Stimulated activated CD8-positive, alpha-beta memory T cell treated with anti-CD3 and anti-CD28 coated beads, Interleukin-4, amount 100 ng/mL, for 1 hour (primary cell): ENCODE measurements at places on chromosomes 5 and 9.

- DNase-seq, result no peak
Observed at GRCh38 chr5:37906416-37906815, 66.6 kb upstream of the GDNF start.

DNA sequence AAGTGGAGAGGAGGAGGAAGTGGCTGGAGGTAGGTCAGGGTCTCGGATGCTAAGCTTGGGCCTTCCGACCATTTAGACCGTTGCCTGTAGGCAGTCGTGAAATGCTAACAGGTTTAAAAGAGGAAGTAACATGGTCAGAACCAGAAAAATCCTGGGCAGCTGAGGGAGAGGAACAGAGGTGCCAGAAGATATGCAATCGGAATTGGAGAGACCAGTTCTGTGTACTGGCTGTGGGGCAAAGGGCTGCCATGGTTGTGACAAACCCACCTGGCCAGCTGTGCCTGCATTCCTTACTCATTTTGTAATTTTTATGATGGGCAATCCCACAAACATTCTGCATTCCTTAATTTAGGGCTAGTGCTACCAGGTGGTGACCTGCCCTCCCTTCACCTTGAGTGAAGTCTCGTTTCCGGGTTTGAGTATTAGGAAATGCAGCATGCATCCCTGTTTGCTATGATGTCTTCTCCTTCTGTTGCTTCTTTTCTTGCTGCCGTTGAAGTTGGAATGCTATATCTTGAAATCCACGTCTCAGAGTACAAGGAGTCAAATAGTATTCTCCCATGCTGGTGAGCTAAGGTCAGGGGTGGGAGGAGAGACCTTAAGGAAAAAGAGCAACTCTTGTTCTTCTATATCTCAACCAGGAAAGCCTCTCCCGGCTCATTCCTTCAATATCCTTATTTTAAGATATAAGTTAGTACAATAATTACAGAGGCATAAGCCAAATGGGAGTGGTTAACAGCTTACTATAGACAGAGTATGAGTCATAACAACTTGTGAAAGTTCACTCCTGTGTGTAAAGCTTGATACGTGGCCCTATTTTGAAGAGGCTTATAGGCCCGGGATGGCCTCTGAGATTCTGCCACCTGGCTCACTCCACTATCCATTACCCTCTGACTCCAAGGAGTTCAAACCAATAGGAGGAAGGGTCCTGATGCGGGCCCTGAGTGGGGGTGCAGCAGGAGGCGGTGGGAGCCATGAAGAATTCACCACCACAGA is 37.0 kb downstream of the B4GALT1 start:
- no peak for DNase-seq

DNA sequence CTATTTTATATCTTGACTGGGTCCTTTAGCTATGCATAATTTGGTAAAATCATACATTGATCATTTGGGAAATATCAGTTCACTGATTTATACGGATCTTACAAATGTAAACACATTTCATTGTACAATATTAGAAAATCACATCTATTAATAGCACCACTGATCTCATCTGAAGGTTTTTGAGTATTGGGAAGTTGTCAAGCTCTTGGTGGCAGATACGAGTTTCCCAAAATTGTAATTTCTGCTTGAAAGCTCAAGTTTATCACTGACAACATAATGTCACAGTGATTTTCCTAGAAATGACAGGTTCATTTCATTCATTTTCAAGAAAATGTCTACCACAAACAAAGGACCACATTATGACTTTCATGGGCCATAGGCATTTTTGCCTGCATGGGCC is 3.0 kb upstream of the MACROH2A1 start:
- no peak for DNase-seq

DNA sequence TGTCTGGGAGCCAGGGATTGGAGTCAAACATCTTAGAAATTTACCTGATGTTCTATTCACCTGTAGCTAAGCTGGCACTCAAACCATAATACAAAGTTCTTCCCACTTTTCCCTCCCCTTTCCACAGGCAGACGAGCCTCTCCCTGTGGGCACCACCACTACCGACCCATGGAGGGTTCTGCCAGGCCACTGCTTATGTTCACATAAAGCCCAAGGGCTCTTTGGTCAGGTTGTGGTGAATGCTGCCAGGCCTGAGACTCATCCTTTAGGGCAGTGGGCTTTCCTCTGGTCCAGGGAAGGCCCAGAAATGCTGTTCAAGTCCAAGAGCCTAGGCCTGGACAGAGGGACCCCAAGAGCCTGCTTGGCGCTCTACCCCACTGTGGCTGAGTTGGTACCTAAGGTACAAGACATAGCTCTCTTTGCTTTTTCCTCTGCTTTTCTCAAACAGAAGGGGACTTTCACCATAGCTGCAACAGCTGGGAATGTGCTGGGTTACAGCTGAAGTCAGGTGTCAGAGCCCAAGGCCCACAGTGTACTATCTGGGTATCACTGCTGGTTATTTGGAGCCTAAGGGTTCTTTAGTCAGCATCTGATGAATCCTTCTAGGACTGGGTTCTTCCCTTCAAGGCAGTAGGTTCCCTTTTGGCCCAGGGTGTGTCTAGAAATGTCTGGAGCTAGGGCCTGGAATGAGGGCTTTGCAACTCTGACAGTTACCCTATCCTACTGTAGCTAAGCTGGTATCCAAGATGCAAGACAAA is 620.1 kb downstream of the TLE1 start:
- DNase-seq, result no peak

GRCh38 chr5:68680366-68680765 is 413.4 kb upstream of the SLC30A5 start:
- no peak for DNase-seq

- no peak for DNase-seq
Observed at GRCh38 chr9:122096620-122097415, 3.7 kb upstream of the TTLL11 start.

DNA sequence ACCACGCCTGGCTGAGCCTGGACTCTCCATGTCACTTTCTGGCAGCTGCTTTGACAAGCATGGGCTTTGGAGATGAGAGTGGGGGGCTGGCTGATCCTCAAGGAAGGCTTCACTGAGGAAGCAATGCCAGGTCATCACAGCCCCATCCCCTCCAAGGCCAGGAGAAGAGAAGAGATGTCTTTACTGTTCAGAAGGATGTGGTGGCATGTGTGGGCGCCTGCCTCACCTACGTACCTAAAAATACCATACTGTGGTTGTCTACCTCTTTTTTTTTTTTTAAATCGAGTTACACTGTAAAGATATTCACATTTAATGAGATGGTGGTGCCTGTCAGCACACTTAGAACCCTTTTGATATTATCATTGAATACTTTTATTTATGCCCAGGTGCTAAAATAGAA is 26.4 kb upstream of the CTNNA1 start:
- DNase-seq, result no peak

DNA sequence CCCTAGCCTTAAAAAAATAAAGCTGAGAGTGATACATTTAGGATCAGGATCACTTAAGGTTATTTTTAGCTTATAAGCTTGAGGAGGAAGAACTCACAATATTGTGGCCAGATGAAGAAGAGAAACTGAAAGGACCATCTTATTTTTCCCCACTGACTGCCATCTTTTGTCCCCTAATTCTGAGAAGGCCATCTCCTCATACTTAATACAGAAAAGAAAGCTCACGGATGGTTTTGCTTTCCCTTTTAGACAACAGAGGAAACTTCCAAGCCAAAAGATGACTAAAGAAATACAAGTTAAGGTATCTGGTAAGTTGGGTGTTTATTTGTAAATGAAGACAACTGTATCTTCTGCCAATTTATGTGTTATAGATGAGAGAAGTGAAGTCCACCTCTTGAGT is 36.4 kb downstream of the ERAP1 start:
- DNase-seq, result no peak

GRCh38 chr9:82375041-82375440 is 386.5 kb downstream of the SPATA31D1 start:
- DNase-seq, result no peak

DNA sequence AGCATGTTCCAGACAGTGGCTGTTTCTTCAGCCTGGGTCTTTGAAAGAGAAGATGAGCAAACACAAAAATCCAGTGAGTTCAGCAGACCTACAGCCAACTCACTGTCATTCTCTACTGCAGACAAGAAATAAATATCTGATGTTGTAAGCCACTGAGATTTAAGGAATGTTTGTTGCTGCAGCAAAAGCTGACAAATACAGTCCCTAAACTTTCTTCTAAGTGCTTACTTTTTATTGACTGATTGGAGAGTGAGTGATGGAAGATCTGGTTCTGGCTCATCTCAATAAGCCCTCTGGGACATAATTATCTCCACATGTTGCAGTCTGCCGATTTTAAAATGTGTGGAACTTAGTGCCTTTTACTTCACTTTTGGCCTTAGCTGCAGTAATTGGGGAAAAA is 69.9 kb upstream of the LMNB1 start:
- DNase-seq, result no peak

DNA sequence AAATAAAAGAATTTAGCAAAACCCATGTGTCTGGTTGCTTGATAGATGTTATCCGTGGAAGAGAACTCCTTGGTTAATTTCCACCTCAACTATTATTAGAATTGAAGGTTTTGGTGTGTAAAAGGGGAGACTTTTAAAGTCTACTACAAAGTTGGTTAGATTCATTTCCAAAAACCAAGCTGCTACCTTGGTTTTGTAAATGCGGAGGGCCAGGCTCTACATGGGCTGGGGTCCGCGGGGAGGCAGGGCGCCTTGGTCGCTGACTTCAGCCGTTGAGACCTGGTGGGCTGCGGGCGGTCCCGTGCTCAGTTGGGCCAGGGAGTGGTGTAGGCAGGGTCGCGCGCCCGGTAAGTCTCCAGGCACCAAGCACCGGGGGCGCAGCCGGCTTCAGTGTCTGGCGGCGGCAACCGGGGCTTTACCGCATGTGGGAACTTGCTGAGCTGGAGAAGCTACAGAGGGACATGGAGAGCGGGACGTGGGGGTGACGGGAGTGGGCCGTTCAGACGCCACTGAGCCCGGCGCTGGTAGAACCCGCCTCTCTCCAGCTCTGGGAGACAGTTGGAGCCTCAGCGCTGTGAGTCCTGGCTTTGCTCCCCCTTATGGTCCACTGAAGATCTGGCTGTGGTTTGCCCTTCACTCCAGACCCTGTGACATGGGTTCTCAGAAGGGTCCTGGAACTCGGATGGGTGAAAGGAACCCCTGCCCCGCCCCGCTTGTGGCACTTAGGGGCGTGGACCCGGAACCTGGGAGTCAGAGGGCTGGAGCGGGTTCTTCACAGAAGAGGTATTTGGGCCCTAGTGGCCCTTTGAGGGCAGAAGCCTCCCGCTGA is 11.8 kb downstream of the NR2F1 start:
- DNase-seq, result no peak

DNA sequence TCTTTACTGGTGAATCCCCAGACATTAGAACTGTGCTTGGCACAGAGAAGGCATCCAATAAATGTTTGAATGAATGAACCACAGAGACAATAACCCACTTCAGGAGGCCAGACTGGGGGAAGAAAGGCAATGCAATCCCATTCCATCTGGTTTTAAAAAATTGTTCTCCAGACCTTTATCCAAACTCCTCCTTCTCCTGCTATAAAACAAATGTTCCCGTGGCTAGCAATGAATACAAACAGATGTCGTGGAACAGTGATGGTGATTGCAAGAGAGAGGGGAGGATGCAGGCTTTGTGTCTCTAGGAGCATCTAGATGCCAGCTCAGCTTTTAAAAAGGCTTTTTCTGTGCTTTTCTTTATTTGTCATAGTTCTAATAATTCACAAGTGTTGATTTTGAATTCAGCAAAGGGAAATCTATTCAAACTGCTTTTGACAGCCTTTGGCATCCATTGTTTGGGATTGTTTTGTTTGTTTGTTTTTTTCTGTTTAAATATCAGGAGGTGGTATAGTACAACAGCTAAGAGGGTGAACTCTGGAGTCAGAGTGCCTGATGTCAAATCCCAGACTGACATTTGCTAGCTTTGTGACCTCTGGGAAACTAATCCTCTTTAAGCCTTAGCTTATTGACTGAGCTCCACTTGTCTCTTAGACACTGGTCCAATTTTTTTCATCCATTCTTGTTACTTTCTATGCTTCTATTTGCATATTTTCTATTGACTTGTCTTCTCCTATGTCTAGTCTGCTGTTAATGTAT is 59.1 kb downstream of the TNFSF15 start:
- DNase-seq, result no peak

DNA sequence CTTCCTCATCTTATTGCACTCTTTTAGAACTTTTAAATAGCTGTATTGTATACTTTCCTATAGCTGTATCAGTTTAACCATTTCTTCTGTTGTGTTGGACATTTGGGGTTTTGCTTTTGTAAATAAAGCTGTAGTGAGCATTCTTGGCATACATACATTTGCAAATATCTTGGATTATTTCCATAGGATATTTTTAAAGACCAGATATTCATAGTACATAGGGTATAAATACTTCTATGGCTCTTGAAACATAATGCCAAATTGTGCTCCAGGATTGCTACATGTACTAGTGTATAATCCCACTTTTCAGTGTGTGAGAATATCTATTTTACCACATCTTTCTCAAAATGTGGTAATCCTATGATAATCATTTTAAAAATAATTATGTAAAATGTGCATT is 51.2 kb downstream of the SCAMP1 start:
- DNase-seq, result no peak

- no peak for DNase-seq
Observed at GRCh38 chr9:107216329-107216728, 66.8 kb upstream of the RAD23B start.

- DNase-seq, result no peak
Observed at GRCh38 chr5:139157556-139157955, 40.6 kb downstream of the SIL1 start.

DNA sequence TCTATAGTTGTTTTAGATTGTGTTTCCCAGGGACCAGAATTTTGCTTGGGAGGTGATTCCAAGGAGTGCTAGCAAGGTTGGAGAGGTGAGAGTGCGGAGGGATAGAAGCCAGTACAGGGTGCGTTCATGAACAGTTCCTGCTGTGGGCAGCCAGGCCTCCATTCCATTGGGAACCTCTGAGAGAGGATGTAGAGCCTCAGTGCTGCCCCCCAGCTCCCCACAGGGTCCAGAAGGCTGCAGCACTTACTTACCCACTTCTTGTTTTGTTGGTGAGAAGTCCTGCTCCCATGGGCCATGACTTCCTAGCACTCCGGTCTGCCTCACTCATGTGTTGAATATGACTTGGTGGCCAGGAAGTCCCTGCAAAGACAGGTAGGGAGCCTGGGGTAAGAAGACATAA is 128.2 kb upstream of the GAS1 start:
- no peak for DNase-seq

GRCh38 chr9:109017493-109017892 is 4.2 kb upstream of the CTNNAL1 start:
- DNase-seq, result no peak

- no peak for DNase-seq
Observed at GRCh38 chr9:125540497-125540896, 166.5 kb downstream of the MAPKAP1 start.

- no peak for DNase-seq
Observed at GRCh38 chr5:124040799-124041198, 528.8 kb downstream of the CSNK1G3 start.
